NCI-H460 (cell line): ENCODE measurements at places on chromosomes 11 and 22. TPM values are rescaled to one million over a fixed set of nuclear protein-coding genes. Genes with fewer than 3 reads are reported as not detected.
A peak's percentile ranks its signal among the peaks of the same experiment; 100 is the strongest.

GRCh38 chr11:117809236-117810055, 12.4 kb upstream of the DSCAML1 start:
- peak; percentile 45 for DNase-seq

DNA sequence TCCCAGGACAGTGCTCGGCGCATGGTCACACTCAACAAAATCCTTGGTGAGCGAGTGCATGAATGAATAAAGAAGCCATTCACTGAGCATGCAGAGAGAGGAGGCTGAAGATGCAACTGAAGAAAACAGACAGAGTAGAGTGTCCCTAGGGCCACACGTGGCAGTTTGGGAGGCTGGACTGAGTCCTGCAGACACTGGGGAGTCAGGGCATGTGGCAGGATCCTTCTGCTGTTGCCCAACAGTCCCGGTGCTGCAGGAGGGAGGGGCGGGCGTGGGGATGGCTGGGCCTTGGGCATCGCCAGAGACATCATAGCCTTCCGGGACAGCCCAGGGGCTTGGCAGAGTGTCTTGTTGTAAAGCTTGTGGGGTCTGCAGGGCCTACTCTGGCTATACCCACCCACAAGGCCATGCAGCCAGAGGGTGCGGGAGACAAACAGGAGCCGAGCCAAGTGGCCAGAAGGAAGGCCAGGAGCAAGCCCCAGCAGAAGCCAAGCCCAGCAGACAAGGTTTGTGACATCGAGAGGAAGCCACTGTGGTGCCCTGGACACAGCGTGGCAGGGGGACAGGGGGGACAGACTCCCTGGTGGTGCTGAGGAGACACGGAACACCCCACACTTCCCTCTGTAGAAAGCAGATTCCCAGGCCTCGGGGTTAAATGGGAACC, 26.7 kb upstream of the FBLN1 start:
- no peak for DNase-seq

DNA sequence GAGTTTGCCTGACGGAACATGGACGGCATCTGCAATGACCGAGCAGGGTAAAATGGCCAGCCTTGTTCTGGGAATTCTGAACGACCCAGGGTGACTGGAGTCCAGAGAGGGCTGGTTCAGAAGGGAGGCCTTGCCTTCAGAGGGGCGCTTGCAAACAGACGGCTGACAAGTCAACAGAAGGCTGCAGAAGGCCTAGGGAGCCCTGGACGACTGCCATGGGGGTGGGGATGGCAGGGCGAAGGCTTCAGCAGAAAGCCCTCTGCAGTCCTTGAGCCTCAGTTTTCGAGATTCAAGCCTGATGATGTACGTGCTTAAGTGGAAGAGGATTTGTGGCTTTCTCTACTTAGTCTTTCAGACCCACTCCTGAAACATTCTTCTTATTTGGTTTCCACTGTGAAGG, 117.1 kb upstream of the TBCEL start:
- DNase-seq: no peak

DNA sequence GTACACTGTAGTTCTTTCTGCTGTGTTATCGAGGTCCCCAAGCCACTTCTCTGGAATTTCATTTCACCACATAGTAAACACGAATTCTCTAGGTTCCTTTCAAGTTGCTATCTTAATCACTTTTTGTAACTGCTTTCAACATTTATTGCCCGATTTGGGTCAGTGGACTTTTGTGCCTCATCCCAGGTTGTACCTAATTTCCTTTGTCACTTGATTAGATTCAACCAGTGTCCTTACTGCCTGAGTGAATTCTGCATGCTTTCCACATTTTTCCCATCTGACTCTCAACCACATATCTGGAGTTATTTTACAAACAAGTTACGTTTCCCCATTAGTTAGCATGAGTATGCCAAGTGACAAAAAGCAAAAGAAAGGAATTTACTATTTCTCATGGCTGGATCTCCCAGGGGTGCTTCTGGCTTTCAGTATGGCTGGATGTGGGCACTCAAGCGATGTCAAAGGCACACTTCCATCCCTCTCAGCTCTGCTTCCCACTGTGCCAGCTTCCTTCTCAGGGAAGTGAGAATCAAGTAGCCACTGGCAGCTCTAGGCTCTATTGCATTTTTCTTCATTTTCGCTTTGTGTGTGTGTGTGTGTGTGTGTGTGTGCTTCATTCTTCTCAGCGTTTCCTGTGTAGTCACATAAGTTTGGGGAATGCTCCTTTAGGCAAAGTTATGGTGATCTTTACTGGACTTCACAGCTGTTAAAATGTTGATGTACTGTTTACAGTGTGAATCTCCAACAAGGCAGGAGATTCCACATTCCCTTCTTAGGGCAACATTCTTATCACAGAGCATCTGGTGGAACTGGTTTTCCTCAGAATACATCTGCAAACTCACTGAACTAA, 128.9 kb downstream of the DBX1 start:
- DNase-seq: no peak

The NEFH gene
- 0.02 TPM in 1 of 2 replicates, not detected in the other for total RNA-seq

GRCh38 chr11:131748151-131749050, 378.0 kb downstream of the NTM start:
- DNase-seq: peak; percentile 36

DNA sequence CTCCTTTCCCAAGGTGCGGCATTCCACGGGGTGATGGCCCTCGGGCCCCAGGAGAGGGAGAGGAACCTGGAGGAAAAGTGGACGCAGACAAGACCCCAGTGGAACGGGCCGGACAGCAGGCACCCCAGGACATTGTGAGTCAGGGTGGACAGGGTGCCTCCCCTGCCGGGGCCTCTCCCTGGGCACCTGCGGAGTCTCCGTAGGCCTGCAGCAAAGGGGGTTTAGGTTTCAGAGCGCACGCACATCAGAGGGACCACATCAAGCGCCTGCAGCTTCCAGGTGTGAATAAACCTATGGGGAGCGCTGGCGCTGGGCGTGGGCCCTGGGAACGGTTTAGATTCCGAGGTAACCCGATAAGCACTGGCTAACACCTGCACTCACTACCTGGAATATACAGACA, 22.7 kb upstream of the FGF19 start:
- no peak for DNase-seq

The LBHD1 gene
- total RNA-seq: 5.4 and 5.5 TPM in 2 replicates

DNA sequence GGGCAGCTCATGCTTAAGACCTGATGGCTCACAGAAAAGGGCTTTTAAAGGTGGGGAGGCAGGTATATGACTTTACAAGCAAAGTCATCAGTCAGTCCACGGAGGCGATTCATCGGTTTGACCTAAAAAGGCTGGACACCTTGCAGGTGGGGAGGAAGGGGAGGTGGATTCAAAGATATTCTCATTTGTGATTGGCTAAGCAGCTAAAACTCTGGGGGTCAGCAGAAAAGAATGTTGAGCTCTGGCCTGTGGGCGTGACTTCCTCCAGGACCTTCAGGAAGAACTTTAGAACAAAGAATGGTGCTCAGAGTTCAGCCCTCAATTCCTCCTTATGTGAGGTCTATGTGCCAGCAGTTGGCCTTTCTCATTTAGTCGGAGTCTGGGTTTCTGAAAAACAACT, 78.3 kb upstream of the LMO1 start:
- no peak for DNase-seq

The ISX gene
- total RNA-seq: not detected in 2 replicates

The OR2D2 gene
- 0.10 TPM in 1 of 2 replicates, not detected in the other for total RNA-seq

GRCh38 chr11:33040862-33041453, 1.6 kb downstream of the TCP11L1 start:
- DNase-seq: no peak

GRCh38 chr11:1081601-1082311, 7.1 kb downstream of the MUC2 start:
- no peak for DNase-seq

DNA sequence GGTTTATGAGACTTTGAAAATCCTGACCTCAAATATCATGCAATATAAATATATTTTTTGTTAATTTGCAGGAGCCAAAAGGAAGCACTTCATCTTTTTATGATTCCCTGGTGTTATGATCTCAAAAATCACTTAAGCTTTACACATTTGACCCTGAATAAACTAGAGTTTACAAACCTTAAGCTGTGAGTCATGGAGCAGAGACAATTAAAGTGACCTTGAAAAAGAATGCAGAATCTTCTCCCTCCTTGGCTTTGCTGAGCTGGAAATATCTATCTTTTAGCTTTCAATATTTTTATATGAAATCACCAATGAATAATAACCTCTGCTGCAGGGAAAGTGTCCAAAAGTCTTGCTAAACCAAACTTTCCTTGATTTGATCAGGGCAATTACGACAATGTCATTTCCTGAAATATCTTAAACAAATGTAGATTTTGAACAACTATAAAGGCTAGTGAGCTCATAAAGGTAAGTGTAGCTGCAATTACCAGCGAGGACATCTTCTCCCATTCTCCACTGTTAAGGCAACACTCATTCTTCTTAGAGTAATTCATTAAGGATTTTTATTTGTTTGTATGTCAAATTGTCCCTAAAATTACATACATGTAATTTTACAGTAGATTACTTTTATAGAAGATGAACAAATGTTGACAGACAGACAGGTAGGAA, 747.0 kb upstream of the LUZP2 start:
- DNase-seq: no peak

GRCh38 chr22:40487663-40488249, 117.4 kb downstream of the SGSM3 start:
- no peak for DNase-seq

The GSTT2B gene
- total RNA-seq: 1.2 TPM in 1 of 2 replicates, not detected in the other

The GLB1L3 gene
- total RNA-seq: 0.54 and 0.61 TPM in 2 replicates

- DNase-seq: peak; percentile 58
These were observed 9.8 kb upstream of the EIF3F start for GRCh38 chr11:7977232-7977917.

- no peak for DNase-seq
These were observed 10.8 kb downstream of the FAM227A start for GRCh38 chr22:38645430-38645829.

The PANX2 gene
- 4.2 and 4.7 TPM in 2 replicates for total RNA-seq

- DNase-seq: no peak
These were observed 30.5 kb downstream of the KCNQ1 start for GRCh38 chr11:2475136-2475918.

DNA sequence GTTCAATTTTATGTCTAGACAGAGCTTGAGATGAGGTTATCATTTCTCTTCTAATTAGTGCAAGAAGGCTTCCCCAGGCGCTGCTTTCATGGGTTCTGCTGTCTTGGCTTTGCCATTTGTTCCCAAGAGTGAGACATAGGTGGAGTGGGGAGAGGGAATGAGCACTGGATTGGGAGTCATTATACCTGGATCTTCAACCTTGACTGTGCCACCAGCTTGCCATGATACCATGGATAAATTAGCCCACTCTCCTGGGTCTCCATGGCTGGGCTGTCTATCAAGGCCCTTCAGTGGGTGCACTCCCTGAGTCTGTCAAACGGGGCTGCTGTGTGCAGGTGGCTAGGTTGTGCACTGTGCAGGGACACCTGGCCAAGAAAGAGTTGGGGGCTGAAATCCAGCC, 15.6 kb upstream of the NECTIN1 start:
- DNase-seq: no peak

The IGLL5 gene
- not detected in 2 replicates for total RNA-seq

The PITPNM1 gene
- 24.5 TPM in 2 replicates for total RNA-seq

The SCGB1A1 gene
- not detected in 2 replicates for total RNA-seq

The MRGPRX4 gene
- not detected in 2 replicates for total RNA-seq

The NXPE4 gene
- not detected in 2 replicates for total RNA-seq

GRCh38 chr11:70854901-70855556, 397.3 kb downstream of the SHANK2 start:
- DNase-seq: no peak

DNA sequence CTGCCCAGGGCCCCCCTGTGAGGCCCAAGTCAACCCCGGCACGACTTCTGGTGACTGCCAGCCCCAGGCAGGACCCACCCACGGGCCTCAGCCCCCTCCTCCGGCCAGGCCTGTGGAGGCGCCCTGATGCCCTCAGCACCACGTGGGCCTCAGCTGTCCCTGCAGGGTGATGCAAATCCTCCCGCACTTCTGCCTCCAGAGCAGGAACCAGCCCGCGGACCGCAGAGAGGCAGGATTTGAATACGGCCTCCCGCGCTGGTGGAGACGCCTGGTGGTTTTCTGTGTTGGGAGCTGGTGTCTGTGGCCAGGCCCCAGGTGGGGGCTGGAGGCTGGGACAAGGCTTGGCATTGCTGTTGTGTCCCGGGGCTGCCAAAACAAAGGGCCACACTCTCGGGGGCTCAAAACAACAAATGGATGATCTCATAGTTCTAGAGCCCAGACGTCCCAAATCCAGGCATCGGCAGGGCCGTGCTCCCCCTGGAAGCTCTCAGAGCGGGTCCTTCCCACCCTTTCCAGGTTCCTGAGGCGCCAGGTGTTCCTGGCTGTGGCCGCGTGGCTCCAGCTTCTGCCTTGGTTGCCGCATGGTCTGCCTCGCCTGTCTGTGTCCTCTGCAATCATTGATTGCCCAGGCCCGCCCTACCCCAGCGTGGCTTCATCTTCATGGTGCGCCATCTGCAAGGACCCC, 19.4 kb downstream of the TRPM5 start:
- DNase-seq: no peak

The SLN gene
- total RNA-seq: not detected in 2 replicates

DNA sequence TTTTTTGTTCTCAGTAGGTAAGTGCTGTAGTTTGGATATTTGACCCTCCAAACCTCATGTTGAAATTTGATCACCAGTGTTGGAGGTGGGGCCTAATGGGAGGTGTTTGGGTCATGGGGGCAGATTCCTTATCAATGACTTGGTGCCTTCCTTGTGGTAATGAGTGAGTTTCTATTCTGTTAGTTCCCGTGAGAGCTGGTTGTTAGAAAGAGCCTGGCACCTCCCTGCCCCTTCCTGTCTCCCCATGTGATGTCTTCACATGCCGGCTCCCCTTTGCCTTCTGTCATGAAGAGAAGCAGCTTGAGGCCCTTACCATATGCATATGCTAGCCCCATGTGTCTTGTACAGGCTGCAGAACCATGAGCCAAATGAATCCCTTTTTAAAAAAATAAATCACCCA, 138.3 kb downstream of the TMEM135 start:
- DNase-seq: no peak

- DNase-seq: no peak
These were observed 594 bp downstream of the MPST start for GRCh38 chr22:37020192-37020479.

The INSC gene
- 0.17 and 1.0 TPM in 2 replicates for total RNA-seq

- DNase-seq: no peak
These were observed 25.2 kb upstream of the CCND1 start for GRCh38 chr11:69615545-69616278.

DNA sequence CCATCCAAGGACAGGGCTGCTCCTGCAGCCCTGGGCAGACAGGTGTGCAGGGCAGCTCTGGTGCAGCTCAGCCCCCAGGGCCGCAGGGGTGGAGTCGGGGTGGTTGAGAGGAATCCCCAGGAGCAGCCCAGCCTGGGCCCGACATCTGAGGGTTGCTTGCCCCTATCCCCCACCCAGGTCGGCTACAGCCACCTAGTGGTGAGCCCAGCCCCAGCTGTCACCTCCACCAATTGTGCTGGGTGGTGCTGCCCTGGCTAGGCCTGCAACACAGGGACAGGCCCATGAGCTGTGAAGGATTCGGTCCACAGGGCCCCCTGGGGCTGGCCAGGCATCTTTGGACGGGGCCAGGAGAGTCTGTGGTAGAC, 29.6 kb downstream of the RTN4R start:
- DNase-seq: peak; percentile 21

GRCh38 chr22:41683616-41684015, 5.1 kb downstream of the SNU13 start:
- DNase-seq: no peak
